ENCODE measurements at places on chromosomes 4 and X. TPM values are rescaled to one million over a fixed set of nuclear protein-coding genes. Genes with fewer than 3 reads are reported as not detected.

DNA sequence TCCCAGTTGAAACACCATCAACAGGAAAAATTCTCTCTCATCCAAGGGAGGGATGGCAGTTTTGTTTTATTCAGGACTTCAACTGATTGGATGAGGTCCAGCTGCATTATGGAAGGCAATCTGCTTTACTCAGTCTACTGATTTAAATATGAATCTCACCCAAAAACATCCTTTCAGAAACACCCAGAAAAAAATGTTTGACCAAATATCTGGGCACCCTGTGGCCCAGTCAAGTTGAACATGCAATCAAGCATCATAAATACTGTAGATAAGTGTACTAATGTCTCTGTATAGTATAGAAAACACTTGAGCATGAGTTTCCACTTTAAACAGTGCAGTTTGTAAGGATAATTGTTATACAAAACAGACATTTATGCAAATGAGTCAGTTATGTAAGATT, 753.2 kb downstream of the ARAP2 start:
- H3K27ac ChIP-seq = no peak overlapping the region
- H3K4me1 ChIP-seq = no peaks in the 10 kb centered on the region
- H3K36me3 ChIP-seq = no peaks in the 10 kb centered on the region
- H3K4me3 ChIP-seq = no peak overlapping the region
- DNase-seq = no peak

CT45A2 gene
- not detected for total RNA-seq

DNA sequence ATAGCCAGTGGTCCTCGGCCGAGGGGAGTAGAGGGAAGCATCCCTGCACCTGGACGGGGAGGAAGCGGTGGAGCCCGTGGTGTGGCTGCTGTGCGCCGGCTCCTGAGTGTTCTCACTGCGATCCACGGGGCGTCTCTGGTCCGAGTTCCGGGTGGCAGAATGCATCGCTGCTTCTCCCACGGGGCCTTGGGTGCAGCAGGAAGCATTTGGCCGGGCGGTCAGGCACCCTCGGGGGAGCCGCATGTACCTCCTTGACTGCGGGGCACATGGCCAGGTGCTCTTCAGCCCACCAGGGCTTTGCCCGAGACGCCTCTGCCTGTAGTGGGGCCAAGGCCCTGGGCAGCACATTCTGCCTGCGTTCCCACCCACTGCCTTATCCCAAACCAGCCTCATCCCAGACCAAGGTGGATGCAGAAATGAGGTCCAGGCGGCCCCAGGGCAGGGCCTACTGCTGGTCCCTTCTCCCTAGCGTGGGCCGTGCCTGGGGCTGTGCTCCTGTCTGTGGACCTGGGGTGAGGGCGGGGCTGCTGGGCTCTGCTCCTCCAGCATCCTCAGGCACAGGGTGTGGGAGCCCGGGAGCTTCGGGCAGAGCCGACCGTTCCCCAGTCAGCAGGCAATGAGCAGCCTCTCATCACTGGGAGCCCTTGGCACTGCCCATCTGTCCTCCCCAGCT, 27.5 kb downstream of the NKX1-1 start:
- no peaks in the 10 kb centered on the region for H3K36me3 ChIP-seq
- H3K27me3 ChIP-seq = no peaks in the 10 kb centered on the region
- H3K4me1 ChIP-seq = no peaks in the 10 kb centered on the region
- DNase-seq = peak; percentile 43
- H3K27ac ChIP-seq = no peak overlapping the region
- H3K4me3 ChIP-seq = no peak overlapping the region

GRCh38 chr4:79678472-79679202, 270.6 kb upstream of the GK2 start:
- H3K27me3 ChIP-seq = no peaks in the 10 kb centered on the region
- H3K4me3 ChIP-seq = no peak overlapping the region
- H3K36me3 ChIP-seq = no peaks in the 10 kb centered on the region
- no peaks in the 10 kb centered on the region for H3K4me1 ChIP-seq
- no peak overlapping the region for H3K27ac ChIP-seq

EPGN gene
- not detected for total RNA-seq

- no peak overlapping the region for H3K27ac ChIP-seq
- peak overlapping the region; percentile 68 for H3K4me3 ChIP-seq
- no peaks in the 10 kb centered on the region for H3K4me1 ChIP-seq
- H3K36me3 ChIP-seq = no peaks in the 10 kb centered on the region
- peaks cover 9% of the 10 kb centered on the region for H3K27me3 ChIP-seq
- DNase-seq = no peak
Measured at GRCh38 chrX:37906357-37906756, 59.0 kb upstream of the DYNLT3 start.

AIFM1 gene
- total RNA-seq = 31.4 TPM

DNA sequence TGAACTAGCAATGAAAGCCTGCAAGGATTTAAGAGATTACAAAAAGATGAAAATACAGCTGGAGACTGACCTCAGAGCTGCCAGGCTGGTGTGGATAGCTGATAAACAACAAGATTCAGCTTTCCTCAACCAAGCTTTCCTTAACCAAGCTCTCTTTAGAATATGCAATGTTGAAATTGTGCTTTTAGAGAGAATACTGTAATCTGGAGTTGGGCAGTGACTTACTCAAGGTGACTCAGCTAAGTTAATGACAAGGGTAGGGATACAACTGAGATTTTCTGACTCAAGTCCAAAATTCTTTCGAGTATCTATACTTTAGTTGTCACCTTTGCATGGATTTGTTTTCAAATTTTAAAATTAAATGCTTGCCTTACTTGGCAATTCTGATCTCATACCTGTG, 98.0 kb downstream of the AMMECR1 start:
- no peak for DNase-seq
- no peak overlapping the region for H3K4me3 ChIP-seq
- no peaks in the 10 kb centered on the region for H3K27me3 ChIP-seq
- peaks cover 15% of the 10 kb centered on the region for H3K36me3 ChIP-seq
- H3K4me1 ChIP-seq = peaks cover 3% of the 10 kb centered on the region
- H3K27ac ChIP-seq = no peak overlapping the region

DNA sequence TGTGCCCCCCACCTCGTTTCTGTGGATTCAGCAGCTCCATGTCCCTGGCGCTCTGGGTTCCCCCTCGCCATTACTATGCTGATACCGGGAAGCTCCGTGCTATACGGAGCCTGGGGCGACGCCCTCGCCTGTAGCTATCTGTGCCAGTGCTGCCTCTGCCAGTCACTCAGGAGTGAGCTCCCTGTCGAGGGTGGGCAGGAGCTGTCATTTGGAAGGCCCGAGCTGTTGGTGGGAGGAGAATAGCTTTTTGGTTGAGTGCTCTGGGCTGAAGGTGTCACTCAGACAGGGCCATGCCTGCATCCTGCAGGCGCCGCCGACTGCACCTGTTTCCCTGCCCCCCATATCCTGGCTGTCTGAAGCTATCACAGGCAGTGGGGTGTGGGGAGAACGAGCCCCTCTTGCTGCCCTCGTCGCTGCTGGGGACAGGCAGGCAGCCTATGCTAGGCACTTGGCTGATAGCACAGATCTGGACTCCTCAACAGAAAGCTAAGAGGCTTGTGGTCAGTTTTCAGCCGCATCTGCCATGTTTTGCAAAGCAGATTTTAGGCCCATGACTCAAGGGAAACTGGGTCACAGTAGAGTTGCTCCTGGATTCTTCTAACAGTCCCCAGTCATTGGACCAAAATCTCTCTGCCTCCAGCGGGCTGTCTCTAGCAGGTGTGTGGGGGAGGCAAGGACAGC, 31.8 kb downstream of the CPLX1 start:
- no peak for DNase-seq
- H3K27ac ChIP-seq = no peak overlapping the region

DNA sequence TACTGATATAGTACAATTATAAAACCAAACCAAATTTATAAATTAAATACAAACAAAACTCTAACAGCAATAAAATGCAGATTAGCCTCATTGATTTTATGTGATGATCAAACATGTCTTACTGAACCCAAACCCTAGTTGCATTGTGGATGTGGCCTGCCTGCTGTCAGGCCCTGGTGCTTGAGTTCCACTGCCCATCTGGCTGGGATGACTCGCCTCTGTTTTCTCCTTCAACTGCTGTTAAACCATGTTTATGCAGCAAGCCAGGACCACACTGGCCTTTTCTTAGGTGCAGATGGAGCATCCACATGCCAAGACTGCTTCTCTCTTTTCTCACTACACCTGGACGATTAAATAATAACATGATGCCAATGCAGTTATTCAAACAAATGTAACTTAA, 22.6 kb downstream of the NAP1L5 start:
- H3K36me3 ChIP-seq = no peaks in the 10 kb centered on the region
- H3K27me3 ChIP-seq = no peaks in the 10 kb centered on the region
- DNase-seq = no peak
- no peaks in the 10 kb centered on the region for H3K4me1 ChIP-seq
- H3K27ac ChIP-seq = no peak overlapping the region
- no peak overlapping the region for H3K4me3 ChIP-seq

REST gene
- total RNA-seq = 92.2 TPM

PLAC8 gene
- 1.8 TPM for total RNA-seq

GRCh38 chrX:2449135-2449886, 51.5 kb downstream of the DHRSX start:
- H3K27ac ChIP-seq = no peak overlapping the region
- no peak overlapping the region for H3K4me3 ChIP-seq
- no peaks in the 10 kb centered on the region for H3K4me1 ChIP-seq
- no peaks in the 10 kb centered on the region for H3K27me3 ChIP-seq
- no peak for DNase-seq

DNA sequence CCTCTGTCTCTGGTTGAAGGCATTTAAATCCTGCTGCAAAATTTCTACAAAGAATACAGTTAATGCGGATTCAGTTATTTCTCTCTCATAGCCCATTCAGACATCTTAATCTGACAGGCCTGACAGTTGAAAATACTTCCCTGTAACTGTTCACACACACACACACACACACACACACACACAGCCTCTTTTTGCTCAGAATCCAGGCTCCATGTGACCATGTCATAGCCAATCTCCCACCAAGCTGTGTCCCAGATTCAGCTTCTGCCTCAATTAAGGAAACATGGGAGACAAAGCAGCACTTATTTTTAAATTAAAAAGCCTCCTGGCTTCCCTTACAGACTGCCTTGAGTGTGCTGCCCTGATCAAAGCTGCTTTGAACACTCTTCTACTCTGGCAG, 49.3 kb upstream of the EFHC2 start:
- no peaks in the 10 kb centered on the region for H3K4me1 ChIP-seq
- H3K27me3 ChIP-seq = no peaks in the 10 kb centered on the region
- H3K27ac ChIP-seq = no peak overlapping the region
- H3K36me3 ChIP-seq = no peaks in the 10 kb centered on the region
- DNase-seq = no peak
- H3K4me3 ChIP-seq = no peak overlapping the region

DNA sequence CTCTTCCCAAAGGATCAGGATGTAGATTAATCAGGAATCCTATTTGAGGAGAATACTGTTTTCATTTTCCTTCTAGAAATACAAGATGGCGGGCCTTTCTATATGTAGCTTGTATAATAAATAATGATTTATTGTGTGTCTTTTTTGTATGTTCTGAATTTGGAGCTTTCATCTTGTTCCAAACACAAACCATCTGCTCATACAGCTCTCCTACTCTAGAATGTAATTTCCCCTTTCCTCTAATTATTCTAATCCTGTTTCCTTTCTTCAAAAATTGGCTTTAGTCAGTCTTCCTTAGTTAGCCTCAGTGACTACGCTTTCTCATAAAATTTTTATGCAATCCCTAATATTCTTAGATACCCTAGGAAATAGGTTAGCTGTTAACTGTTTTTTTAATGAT, 422.2 kb downstream of the INPP4B start:
- H3K4me1 ChIP-seq = no peaks in the 10 kb centered on the region
- H3K4me3 ChIP-seq = no peak overlapping the region
- no peak for DNase-seq
- H3K27me3 ChIP-seq = no peaks in the 10 kb centered on the region
- H3K27ac ChIP-seq = no peak overlapping the region

DNA sequence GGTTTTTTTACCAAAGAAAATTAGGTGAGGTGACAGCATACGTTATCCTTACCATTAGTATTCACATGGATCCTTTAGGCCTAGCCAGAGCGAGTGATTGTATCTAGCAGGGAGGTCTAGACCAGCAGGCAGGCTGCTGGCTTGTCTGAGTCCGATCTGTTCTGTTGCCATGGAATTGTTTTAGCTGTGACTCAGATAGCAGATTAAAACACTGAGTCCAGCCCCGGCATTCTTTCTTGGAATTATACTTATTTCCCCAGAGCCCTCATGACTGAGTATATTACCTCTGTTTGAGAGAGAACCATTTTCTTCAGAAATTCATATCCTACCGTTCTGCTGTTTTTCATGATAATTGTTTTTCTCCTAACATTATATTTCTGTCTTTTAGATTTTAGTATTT, 37.4 kb downstream of the OCRL start:
- no peaks in the 10 kb centered on the region for H3K27me3 ChIP-seq
- H3K36me3 ChIP-seq = peaks cover 40% of the 10 kb centered on the region
- no peak overlapping the region for H3K27ac ChIP-seq
- no peak for DNase-seq
- H3K4me3 ChIP-seq = no peak overlapping the region
- H3K4me1 ChIP-seq = no peaks in the 10 kb centered on the region

KCNE5 gene
- 4.6 TPM for total RNA-seq

- H3K27ac ChIP-seq = no peak overlapping the region
- no peaks in the 10 kb centered on the region for H3K4me1 ChIP-seq
- no peaks in the 10 kb centered on the region for H3K36me3 ChIP-seq
- H3K27me3 ChIP-seq = no peaks in the 10 kb centered on the region
Measured at GRCh38 chr4:145299380-145300076, 119.1 kb upstream of the OTUD4 start.

NPY1R gene
- 11.4 TPM for total RNA-seq

GRCh38 chrX:1521459-1521956, 15.5 kb downstream of the P2RY8 start:
- H3K27me3 ChIP-seq = no peaks in the 10 kb centered on the region
- no peaks in the 10 kb centered on the region for H3K36me3 ChIP-seq
- H3K4me1 ChIP-seq = no peaks in the 10 kb centered on the region

GRCh38 chr4:56209767-56210166, 177.5 kb downstream of the AASDH start:
- DNase-seq = peak; percentile 52
- H3K36me3 ChIP-seq = peaks cover 27% of the 10 kb centered on the region
- no peak overlapping the region for H3K4me3 ChIP-seq
- H3K4me1 ChIP-seq = peaks cover 4% of the 10 kb centered on the region
- H3K27me3 ChIP-seq = no peaks in the 10 kb centered on the region

DNA sequence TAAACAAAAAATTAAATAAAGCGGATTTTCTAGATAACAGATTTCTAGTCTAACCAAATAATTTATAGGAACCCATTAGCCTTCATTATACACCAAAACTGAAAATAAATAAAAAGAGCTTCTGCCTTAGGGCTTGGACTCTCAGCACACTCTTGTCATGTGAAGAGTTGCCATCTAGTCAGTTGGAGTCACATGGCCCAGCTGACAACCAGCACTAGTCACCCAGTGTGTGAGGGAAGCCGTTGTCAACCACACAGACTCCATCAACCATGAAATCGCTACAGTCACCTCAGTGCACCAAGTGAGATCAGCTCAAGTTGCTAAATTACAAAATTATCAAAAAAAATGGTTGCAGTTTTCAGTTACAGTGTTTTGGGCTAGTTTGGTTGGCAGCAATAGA, 470.0 kb downstream of the GASK1B start:
- no peaks in the 10 kb centered on the region for H3K4me1 ChIP-seq
- no peak for DNase-seq
- H3K27me3 ChIP-seq = no peaks in the 10 kb centered on the region
- no peak overlapping the region for H3K4me3 ChIP-seq
- no peaks in the 10 kb centered on the region for H3K36me3 ChIP-seq
